Stimulated activated CD4-positive, alpha-beta T cell treated with anti-CD3 and anti-CD28 coated beads, Interleukin-4, amount 100 ng/mL, for 4 hours (primary cell): ENCODE measurements at places on chromosomes 2 and 18.

GRCh38 chr18:48408727-48409590 is at the start of gene ZBTB7C:
Gene ZBTB7C (minus strand): TSS chr18:48409383.
- no peak for DNase-seq

DNA sequence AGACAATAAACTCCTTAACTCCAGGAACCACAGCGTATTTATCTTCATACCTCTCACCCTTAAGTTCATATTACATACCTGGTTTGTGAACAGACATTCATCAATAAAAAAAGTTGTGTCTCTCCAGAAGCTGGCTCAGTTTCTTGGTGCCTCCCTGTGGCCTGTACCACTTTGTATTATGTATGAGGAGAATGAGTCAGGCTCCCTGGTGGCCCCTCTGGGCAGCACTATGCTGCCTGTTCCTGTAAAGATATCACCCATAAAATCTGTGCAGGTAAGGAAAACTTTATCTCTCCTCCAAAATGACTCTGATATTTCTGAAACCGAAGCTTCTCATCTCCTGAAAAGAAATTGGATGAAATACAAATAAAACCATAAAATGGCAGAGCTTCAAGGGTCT is 198.4 kb upstream of the NT5C1B start:
- no peak for DNase-seq

DNA sequence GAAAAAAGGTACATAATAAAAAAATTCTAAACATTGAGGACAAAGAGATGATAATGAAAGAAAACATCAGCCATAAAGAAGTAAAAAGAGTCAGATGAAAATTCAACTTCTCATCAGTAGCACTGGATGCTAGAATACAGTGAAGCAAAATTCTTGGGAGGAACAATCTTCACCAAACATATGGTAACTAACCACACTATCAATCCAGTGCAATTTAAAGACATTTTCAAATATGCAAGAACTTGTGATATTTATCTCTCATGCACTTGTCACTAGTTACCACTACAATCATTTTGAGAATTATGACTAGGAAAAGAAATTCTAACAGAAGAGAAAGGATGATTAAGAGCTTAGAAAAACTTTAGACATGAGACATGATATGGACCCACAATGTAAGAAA is 127.4 kb downstream of the RTTN start:
- no peak for DNase-seq

DNA sequence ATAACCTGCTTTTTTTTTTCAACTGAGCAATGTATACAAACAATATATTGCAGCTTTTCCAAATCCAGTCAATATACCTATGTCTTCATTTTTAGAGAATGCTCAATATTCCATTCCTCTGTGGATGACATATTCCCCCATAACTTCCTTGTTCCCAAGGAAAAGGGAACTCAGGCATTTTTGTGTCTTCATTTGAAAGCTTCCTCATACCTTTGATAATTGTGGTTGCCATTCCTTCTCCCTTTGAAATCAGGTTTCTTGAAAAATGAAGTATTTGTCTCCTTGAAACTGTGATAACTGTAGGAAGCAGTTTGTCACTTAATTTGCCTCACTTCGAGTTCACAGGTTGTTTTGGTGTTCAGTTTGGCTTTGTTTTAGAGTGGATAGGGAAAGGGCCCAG is 13.5 kb downstream of the ELAC1 start:
- DNase-seq = no peak

DNA sequence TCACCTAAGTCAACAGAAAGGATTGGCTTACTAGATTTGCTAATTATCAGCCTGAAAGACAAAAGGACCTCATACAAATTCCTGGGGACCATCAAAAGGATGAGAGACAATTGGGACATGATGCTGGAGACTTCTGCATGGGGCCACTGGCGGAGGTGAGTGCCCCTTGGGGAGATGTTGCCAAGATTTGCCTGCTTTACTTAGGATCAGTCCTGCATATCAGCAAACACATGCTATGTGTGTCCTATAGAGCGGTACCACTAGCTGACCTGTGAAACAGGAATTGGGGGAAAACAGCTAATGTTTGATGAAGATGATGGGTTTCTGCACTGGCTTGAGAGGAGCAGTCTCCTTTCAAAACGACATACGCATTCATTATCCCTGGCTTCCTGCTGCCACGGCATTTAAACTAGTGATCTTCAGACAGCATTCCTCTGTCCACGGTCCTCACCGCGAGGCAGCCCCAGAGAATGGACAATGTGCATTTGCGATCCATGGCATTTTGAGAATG is 104.2 kb downstream of the TGIF1 start:
- no peak for DNase-seq

DNA sequence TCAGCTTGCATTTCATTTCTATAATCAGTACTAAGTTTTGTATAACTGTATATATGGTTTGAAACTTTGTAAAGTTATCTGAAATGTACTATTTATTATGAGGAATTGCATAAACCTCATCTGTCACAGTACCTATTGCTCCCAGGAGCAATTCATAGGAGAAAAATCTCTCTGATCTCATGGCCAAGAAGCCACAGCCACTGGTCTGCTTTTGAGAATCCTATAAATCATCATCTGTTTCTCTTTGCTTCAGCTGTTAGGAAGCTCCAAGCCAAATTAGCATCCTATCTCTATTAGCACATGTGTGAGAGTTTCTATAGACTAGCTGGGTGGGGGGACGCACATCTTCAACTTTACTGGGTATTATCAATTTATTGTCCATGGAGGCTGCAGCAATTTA is 210.3 kb downstream of the CYP26B1 start:
- no peak for DNase-seq

GRCh38 chr2:42999391-42999841 is 207.0 kb upstream of the HAAO start:
- no peak for DNase-seq

GRCh38 chr2:236997069-236997715 is 88.5 kb upstream of the COPS8 start:
- DNase-seq = no peak

GRCh38 chr18:67813380-67814028 is 297.0 kb upstream of the DSEL start:
- no peak for DNase-seq
